Hepatocyte (in vitro differentiated cells): ENCODE measurements at places on chromosomes 11 and 22. TPM values are rescaled to one million over a fixed set of nuclear protein-coding genes. Genes with fewer than 3 reads are reported as not detected.

The GATD1 gene
- 21.4 and 24.2 TPM in 2 replicates for total RNA-seq

The MN1 gene
- total RNA-seq: 3.2 and 4.4 TPM in 2 replicates

The FZD4 gene
- total RNA-seq: 17.6 and 18.9 TPM in 2 replicates

The PPP1CA gene
- total RNA-seq: 146 and 152 TPM in 2 replicates

The CADM1 gene
- total RNA-seq: 39.1 and 48.4 TPM in 2 replicates

The TUB gene
- 14.9 and 18.7 TPM in 2 replicates for total RNA-seq

The PHETA2 gene
- 5.4 and 10.4 TPM in 2 replicates for total RNA-seq

The DBX1 gene
- total RNA-seq: not detected in 2 replicates

- no peak for DNase-seq
Measured at GRCh38 chr11:58024601-58025091, 965 bp downstream of the OR9Q1 start.

GRCh38 chr11:63521896-63522295 lies 14.7 kb upstream of the PLAAT4 start:
- no peak for DNase-seq

DNA sequence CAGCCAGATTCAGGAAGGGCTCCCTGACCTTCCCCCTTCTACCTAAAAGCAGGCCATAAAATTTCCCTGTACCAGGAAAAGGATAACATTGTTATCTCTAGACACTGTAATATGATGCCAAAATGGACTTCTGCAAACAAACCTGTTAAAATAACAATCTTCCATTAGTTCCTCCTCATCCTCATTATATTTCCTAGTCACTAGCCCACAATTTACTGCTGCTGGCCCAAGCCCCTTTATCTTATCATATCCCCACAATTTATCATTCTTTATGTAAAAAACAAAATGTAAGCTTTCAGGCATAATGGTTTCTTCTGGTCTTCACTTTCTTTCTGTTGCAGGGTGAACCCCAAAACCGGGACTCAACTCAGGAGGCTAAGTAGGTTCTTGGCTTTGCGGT lies 1132.1 kb upstream of the CNTN5 start:
- DNase-seq: no peak

- no peak for DNase-seq
Measured at GRCh38 chr11:9130297-9130696, 38.9 kb upstream of the SCUBE2 start.

DNA sequence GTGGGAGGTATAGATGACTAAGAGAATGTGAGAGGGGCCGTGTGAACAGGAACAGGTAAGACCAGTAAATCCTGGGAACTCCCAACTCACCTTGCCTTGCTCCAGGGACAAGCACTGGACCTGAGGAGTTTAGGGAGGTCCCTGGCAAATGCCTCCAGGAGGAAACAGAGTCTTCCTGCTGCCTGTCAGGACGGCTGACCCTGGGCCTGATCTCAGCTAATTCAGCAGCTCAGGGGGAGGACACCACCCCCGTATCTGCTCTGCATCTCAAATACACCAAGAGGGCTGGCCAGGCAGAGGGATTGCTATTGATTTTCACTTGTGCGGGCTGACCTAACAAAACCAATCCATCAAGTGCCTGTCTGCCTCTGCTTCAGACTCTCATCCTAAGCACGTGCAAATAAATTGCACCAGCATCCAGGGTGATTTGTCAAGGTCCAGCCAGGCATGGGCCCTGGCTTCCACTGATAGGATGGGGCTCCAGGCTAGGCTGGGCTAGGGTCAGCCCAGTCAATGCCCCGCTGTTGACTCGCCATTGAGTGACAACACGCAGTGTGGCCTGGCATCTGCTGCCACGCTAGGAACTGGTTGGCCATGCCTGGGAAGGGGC lies 20.3 kb downstream of the UQCR10 start:
- peak; percentile 32 for DNase-seq

- DNase-seq: peak; percentile 76
Measured at GRCh38 chr11:13772223-13773046, 104.0 kb downstream of the FAR1 start.

DNA sequence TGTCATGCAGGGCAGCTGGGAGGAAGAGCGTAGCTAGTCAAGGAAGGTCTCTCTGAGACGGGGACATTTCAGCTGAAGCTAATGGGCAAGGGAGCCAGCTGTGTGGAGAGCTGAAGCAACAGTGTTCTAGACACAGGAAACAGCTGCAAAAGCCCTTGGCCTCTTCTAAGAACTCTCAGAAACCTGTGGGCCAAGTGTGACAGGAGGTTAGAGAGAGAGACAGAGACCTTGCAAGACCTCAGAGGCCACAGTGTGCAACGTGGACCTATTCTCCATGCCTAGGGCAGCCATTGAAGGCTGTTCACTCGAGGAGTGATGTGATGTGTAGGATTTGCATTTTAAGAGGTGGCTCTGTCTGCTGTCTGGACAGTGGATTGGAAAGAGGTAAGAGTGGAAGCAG lies 48.7 kb upstream of the TNRC6B start:
- DNase-seq: no peak

DNA sequence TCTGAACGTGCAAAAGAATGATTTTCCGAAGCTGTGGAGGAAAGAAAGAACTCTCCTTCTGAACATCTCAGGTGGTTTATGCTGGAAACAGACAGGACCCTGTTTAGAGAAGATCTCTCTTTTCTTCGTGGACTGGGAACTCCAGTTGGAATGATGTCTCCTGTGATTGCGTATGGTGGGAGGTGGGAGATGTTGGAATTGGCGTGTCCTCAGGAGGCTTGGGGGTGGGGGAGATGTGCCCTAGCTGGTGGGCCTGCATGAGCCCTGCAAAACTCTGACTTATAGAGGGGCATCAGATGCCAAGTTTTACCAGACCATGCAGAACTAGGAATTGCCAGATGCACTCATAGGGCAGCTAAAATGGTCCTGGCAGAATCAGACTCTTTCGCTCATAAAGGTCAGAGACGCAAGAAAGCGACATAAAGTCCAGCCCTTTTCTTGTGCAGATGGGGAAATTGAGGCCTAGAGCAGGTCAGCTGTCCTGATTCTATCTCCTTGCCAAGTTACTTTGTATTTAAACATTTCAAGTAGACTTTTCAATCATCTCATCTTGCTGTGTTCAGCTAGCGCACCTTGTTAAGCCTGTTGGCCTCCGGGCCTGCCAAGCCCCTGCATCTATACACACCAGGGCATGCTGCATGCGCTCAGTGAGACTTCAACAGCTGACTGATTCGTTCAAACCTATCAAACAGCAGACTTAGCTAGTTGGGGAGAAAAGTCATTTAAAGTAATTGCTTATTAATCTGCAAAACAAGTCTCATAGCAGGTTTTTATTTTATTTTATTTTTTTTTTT lies 34.2 kb upstream of the EHF start:
- no peak for DNase-seq

- no peak for DNase-seq
Measured at GRCh38 chr11:101008961-101009689, 120.5 kb downstream of the PGR start.

- DNase-seq: no peak
Measured at GRCh38 chr11:94469416-94469815, 24.2 kb downstream of the MRE11 start.

- peak; percentile 86 for DNase-seq
Measured at GRCh38 chr11:67071420-67072284, 15.0 kb downstream of the RHOD start.

DNA sequence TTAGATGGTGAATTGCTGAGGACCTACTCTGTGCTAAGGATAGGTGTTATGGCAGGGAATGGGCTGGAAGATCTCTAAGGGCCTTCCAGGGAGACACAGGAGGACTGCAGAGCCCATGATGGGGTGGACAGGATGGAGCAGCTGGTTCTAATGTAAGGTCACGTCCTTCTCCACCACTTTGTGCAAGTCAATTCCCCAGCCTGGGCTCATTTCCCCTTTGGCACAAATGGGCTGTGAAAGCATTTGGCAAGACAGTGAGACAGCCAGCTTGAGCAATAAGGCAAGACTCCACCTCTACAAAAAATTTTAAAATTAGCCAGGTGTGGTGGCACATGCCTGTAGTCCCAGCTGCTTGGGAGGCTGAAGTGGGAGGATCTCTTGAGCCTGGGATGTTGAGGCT lies 81.4 kb upstream of the THY1 start:
- DNase-seq: no peak

DNA sequence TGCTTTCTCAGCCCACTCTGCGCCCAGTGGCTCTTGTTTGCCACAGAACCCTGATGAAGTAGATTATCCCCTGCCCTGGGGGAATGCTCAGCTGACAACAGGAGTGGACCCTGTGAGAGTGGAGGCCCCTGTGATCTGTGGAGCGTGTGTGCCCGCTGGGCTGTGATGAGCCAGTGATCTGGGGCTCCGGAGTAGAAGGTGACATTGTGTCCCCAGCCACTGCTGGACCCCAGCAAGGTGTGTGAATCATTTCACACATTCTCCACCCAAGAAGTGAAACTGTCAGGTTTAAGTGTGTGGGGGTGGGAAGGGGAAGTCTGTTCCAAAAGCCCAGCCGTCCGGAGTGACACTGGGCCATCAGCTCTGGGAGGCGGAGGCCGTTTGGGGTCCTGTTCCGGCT lies 33.1 kb upstream of the GRAMD4 start:
- DNase-seq: no peak

DNA sequence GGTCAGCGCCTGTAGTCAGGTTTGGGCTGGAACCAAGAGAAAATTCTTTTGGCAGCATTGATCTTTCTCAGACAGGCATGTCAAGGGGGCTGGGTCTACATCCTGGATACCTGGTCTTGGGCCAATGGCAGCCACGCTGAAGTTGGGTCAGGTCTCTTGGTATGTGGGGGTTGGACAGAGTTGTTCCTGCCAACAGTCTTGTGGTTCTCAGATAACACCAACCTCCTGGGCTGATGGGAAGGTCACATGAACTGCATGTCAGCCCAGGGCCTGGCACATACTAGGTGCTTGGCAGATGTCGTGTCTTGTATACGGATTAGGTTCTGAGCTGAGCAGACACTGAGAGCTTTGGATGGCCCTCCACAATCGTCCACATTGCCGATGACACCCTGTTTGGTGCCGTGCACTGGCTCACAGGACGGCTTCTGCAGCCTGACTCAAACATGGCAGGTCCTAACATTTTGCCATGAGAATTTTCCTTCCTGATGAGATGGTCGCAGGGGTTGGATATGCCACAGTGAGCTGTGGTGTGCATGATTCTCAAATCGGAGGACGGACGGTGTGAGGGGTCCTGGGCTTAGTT lies 42.0 kb downstream of the FBLN1 start:
- no peak for DNase-seq

DNA sequence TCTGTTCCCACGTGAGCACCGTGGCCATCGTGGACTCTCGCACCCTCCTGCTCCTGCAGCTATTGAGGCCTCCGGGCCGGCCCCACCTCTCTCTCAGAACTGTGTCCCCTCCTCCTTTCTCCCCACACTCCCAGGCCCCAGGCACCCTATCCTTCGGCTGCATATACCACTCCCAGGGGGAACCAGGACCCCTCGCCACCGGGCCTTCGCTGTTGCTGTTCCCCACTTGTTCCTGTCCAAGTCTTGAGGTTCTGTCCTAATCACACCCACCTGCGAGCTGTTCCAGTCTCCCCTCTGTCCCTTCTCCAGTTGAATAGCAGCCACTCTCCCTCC lies 43.0 kb upstream of the CDON start:
- no peak for DNase-seq

- peak; percentile 84 for DNase-seq
Measured at GRCh38 chr11:59551659-59552521, 40.6 kb downstream of the OR4D9 start.
